Stimulated activated CD4-positive, alpha-beta T cell treated with anti-CD3 and anti-CD28 coated beads, TNF-alpha, amount 100 ng/mL, for 48 hours (primary cell): ENCODE measurements at places on chromosomes 11 and 22.
A peak's percentile ranks its signal among the peaks of the same experiment; 100 is the strongest.

- DNase-seq = no peak
Observed at GRCh38 chr11:116093481-116094270, 589.5 kb upstream of the CADM1 start.

GRCh38 chr11:67558084-67558772 lies 25.4 kb upstream of the GSTP1 start:
- DNase-seq = no peak

- no peak for DNase-seq
Observed at GRCh38 chr22:50329236-50329635, 2.4 kb upstream of the DENND6B start.

GRCh38 chr11:65083134-65083833 lies 556 bp downstream of the CDCA5 start:
- DNase-seq = no peak

- DNase-seq = no peak
Observed at GRCh38 chr11:97332271-97332670, 942.5 kb downstream of the JRKL start.

- DNase-seq = no peak
Observed at GRCh38 chr22:40014667-40015248, 20.0 kb downstream of the FAM83F start.

- DNase-seq = no peak
Observed at GRCh38 chr11:35579557-35580396, 38.5 kb upstream of the FJX1 start.

DNA sequence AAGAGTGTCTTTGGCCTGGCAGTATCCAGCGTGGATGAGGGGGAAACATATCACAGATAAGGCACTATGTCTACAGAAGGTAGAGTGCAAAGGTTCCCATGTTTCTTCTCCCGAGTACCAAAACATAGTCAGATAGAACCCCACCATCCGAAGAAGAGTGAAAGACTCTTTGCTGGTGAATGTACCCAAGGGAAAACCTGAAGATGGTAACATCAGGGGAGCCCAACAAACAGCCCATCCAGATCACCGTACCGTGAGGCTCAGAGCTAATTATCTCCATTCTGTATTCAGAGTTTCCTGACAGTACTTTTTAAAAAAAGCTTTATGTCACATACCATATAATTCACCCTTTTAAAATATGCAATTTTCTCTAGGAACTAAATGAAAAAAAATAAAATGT lies 44.4 kb downstream of the RAB30 start:
- no peak for DNase-seq

- DNase-seq = no peak
Observed at GRCh38 chr11:115919341-115920091, 415.3 kb upstream of the CADM1 start.

GRCh38 chr11:87180742-87181141 lies 143.0 kb downstream of the TMEM135 start:
- no peak for DNase-seq

GRCh38 chr22:50529897-50530579 lies at the start of gene TYMP:
Gene TYMP, minus strand, starts transcription at chr22:50530012. Its CDS starts 303 bp downstream, at chr22:50529709.
- DNase-seq = no peak

DNA sequence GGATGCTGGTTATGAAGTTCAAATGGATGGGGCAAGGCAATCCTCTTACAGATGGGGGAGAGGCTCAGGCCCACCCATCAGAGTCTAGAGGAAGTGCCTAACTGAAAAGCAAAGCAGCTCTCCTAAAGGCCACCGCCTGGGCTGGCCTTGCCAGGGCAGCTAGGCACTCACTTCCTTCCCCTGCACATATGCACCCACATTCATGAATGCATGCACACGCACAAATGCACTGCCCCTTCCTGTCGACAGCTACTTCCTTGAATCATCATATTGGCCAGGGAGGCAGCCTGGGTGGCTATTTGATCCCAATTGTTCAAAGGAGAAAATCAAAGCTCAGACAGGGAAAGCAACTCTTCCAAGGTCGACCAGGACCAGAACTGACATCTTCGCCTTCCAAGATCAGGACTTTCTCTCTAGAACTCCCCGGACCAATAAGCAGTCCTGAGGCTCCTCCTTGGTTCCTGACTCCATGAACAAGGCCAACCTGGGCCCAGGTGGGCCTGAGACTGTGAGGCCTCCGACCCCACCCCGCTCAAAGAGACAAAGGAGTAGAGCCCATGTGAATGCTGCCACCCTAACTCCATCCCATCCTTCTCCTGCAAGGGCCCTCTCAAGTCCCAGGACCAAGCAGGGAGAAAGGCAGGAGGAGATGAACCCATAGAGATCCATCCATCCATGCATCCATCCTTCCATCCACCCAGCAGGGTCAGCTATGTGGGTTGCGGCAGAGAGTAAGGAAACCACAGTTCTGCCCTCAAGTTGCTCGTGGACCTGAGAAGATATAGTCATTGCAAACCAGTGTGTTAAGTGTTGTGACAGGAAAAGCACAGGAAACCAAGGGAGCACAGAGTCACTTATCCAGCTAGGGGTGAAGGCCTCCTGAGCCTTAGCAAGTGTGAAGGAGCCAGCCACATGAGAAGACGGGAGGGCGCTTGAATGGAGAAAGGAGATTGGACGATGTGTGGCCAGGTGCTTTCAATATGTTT lies 35.4 kb upstream of the LMO1 start:
- no peak for DNase-seq

GRCh38 chr11:129999407-129999806 lies 3.2 kb downstream of the PRDM10 start:
- DNase-seq = no peak

- DNase-seq = no peak
Observed at GRCh38 chr11:28763876-28764275, 655.7 kb downstream of the METTL15 start.

DNA sequence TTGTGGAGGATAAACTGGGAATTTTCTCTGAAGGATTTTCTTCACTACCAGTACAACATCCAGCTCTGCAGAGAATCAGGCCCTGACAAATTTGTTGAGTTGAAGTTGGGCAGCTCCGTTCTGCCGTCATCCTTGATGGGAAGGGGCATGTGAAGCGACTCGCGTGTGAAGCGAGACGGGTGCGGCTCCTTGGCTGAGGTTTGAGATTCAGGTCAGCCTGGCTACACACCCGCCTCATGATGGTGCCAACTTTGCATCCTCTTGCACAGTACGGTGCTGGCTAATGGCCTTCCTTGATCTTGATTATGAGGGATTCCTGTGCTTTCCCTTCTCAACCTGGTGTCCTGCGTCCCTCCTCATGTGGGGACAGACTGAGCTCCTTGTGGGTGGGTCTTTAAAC lies 19.7 kb upstream of the CDC42EP2 start:
- DNase-seq = no peak

DNA sequence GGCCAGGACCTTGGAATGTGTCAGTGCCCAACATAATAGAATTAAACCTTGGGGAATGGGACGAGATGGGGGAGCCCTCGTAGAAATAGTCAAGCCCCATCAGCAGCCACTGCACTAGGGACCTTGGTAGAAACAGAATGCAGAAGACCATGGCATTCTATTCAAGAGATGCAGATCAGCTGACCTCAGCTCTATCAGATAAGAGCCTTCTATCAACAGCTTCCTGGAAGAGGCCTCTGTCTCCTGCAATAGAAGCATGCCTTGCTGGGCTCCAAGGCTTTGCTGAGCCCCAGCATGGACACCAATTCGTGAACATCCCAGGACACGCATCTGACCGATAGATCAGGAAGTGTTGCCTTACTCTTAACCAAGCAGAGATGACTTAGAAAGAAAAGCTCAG lies 27.5 kb upstream of the FLI1 start:
- DNase-seq = no peak

DNA sequence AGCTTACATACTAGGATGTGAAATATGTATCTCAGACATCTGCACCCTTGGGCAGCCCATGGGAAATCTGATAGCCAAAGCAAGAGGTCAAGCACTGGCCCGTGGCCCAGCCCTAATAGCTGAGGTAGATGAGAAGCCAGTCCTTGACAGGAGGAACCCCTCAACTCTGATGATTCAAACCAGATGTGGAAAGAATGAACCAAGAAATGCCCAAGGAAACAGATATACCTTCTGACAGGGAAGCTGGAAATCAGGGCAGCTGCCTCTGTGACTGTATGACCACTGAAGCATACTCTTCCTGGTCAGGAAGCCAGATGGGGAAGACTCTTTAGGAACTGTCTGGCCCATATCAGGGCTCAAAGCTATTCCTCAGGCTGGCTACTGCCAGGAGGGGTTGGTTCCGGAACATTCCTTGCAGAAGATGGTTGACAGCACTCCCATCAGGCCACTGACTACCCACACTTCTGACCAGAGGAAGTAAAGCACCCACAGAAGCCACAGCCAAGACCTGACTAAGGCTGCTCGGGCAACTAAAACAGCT lies 124.2 kb downstream of the SWAP70 start:
- DNase-seq = no peak

- DNase-seq = no peak
Observed at GRCh38 chr11:12694183-12694531, 19.9 kb downstream of the TEAD1 start.

GRCh38 chr11:120217941-120218694 lies 7.3 kb downstream of the OAF start:
- no peak for DNase-seq

DNA sequence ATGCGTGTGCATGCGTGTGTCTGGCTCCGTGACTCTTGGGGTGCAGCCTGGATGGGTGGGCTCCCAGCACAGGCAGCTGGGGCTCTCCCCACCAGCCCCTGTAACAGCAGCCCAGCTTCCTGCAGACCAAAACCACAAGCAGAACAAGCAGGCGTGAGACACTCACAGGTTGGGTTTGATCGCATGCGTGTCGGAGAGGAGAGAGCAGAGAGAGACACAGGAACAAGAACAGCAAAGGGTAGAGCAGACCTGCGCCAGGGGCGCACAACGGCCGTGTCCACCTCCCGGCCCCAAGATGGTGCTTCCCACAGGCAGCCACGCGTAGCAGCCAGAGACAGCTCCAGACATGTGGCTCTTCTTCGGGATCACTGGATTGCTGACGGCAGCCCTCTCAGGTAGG lies at the start of gene CD6:
CD6 (plus strand) TSS at position 161 of the 400 bp plus-strand sequence; CDS start at position 347, 186 bp downstream.
- DNase-seq = no peak

GRCh38 chr11:47186700-47187695 lies 764 bp upstream of the PACSIN3 start:
- DNase-seq = peak; percentile 25

GRCh38 chr11:85755285-85755684 lies 55.7 kb downstream of the SYTL2 start:
- no peak for DNase-seq

DNA sequence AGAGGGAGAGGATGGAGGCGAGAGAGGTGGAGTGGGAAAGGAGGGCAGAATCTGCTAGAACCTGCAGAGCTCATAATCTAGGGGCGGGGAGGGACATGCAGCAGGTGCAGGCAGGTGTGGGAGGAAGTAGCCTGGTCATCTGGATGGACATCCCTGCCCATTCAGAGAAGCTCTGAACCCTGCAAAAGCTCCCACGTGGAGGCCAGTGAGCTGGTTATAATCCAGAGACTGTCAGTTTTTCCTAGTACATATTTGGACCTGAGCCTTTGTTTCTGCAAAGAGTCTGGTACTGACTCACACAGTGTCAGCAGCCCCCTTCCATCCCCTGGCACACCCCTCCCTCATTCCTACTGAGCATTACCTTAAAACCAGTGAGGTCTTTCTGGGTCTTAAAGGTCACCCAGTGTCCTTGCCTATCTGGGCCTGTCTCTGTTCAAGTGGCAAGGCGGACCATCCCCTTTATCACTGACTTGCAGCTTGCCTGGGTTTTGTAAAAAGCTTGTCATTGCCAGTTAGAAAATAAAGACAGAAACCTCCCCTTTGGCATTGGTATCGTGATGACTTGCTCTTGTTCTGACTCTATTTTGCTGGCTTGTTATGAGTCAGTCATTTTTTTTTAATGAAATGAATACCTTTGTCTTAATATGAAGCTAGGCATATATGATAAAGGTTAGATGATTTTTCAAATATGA lies 26.1 kb downstream of the PTPRJ start:
- no peak for DNase-seq

DNA sequence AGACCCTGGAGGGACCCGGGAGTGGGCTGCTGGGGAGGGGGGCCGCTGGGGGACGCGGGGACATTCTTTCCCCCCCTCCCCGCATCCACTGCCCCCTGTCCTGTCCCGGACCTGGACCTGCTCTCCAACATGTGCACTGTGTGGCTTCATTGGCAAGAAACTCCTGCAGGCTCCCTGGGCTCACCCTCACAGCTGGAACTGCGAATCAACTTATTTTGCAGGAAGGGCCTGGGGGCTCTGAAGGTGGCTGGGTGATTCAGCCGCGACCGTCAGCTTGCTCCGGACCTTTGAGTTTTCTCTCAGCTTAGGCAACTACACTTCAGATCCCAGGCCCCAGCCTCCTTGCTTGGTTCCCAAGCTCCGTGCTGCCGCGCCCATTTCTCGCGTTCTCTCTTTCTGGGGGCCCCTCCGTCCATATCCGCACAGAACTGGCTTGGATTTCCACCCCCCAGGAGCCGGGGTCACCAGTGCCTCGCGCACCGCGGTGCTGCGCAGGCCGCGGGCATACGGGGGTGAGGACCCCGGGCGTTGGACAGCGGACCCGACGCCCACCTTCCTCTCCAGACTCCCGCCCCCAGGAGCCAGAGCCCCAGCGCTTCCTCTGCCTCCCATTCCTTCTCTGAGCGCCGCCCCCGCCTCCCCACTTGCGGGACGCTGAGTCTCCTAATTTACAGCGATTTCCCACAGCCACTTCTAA lies 471 bp upstream of the AHNAK start:
- DNase-seq = no peak

DNA sequence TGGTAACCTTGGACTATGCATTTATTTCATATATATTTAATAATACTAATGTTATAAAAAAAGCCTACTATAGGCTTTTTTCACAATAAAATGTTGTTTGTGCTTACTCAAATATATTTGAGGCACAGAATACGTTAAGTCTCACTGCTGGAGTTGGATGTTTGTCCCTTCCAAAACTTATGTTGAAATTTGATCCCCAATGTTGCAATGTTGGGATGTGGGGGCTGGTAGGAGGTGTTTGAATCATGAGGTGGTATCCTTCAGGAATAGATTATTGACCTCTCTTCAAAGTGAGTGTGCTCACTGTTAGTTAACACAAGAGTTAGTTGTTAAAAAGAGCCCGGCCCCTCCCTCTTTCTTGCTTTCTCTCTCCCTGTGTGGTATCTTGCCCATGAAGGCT lies 1295.9 kb downstream of the JRKL start:
- no peak for DNase-seq
